ENCODE measurements at places on chromosomes 11 and 22.

DNA sequence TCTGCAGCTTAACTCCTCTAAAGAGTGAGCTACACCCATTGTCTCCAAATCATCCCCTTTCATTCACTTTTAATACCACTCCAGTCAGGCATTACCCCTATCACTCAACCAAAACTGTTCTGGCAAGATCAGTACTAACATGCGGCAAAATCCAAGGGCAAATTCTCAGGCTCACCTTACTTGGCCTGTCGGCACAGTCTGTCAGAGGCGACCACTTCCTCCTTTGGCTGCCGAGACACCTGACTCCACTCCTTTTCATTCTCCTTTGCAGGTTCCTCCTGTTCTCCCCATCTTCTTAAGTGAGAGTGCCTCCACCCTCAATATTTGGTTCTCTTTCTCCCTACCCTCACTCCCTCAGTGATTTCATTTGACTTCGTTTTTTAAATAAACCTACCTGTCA, 4.2 kb downstream of the C11orf91 start:
- DNase-seq = no peak

DNA sequence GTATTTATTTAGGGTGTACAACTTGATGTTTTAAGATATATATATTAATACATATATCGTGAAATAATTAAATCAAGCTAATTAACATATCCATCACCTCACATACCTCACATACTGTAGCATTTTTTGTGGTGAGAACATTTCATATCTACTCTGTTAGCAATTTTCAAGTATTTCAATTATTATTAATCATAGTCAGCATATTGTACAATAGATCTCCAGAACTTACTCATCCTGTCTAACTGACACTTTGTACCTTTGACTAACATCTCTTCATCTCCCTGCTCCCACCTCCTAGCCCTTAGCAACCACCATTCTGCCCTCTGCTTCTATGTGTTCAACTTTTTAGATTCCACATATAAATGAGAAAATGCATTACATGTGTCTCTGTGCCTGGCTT, 108.4 kb downstream of the BARX2 start:
- DNase-seq = no peak

DNA sequence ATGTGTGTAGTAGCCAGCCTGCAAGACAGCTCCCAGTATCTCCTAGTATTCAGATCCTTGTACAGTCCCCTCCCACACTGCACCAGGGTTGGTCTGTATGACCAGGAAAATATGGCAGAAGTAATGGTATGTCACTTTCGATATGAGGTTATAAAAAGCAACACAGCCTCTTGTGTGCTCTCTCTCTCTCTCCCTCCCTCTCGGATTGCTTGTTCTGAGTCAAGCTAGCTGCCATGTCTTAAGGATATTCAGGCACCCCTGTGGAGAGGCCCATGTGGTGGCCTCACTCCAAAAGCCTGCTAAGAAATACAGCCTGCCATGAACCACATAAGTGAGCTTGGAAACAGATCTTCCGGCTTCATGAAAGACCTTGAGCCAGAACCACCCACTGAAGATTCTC, 25.4 kb downstream of the FXYD6 start:
- DNase-seq = no peak

DNA sequence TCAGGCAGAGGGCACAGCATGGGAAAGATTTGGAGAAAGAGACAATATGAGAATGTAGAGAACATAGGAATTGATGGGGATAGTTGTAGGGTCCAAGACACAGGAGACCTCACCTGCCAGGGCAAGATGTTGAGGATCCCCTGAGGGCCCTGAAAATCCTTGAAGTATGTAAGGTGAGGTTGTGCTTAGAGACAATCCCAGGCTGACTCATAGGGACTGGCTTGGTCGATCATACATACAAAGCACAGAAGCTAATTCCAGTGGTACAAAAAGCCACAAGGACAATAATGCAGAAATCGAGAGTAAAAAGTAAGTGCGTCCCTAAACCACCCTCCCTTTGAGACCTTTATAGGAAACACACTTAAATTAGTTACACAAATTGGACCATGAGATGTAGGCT, 468.2 kb downstream of the MIAT start:
- no peak for DNase-seq

DNA sequence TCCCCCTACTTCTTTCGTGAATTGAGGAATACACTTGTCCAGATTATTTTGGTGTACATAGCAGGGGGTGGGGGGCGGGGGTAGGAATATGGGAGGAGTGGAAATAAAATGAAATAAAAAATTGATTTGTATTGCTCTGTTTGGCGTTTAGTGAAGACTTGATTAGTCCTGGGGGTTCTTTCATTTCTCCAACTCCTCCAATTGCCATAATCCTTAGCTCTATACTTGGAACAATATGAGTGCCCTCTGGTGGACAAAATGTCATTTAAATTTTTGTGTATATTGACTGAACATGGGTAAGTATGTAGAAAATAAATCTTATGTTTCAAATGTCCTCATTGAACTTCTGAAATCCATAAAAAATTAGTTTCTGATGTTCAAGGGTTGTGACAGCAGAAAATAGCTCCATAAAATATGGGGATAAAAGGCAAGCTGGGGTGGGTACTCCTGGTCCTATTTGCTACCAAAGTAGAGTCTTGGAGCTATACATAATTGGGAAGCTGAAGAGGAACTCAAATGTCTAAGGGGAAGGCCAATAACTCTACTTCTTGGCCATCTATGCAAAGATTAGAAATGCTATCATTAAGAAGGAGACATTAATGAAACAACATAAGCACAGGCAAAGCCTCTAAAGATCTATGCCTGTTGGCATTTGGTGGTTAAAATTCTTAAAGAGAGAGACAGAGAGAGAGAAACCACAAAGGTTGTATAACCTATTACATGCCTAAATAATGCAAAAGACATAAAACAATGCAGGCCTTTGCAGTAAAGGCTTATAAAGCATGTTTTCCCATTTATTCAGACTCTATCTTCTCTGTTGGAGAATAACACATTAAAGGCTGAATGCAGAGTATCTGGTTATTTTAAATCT, 421.6 kb downstream of the METTL15 start:
- no peak for DNase-seq

DNA sequence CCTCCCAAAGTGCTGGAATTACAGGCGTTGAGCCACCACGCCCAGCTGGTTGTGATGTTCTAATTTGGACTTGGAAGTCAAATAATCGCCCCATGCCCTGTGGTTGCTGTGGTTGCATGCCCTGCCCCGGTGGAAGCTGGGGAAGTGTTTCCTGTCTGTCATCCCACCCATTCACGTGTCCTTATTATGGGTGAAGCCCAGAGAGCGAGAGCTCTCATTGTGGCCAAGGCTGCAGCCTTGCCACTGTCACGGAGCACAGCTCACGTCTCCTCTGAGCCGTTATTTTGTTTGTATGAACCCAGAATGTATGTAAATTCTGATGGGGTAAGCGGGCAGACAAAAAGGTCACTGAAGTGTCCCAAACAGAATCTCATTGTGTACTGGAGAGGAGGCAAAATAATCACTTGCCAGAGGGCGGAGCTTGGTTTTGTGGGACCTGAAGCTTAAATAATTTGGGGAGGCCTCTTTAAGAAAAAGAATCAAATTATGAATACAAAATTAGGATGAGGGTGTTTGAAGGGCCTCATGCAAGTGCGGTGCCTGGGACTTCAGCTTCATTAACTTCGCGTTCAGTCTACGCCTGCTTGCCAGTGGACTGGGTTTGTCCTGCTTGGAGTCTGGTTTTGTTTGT, 25.8 kb upstream of the TREH start:
- DNase-seq = no peak

GRCh38 chr11:69646493-69647389, 5.8 kb downstream of the CCND1 start:
- no peak for DNase-seq

DNA sequence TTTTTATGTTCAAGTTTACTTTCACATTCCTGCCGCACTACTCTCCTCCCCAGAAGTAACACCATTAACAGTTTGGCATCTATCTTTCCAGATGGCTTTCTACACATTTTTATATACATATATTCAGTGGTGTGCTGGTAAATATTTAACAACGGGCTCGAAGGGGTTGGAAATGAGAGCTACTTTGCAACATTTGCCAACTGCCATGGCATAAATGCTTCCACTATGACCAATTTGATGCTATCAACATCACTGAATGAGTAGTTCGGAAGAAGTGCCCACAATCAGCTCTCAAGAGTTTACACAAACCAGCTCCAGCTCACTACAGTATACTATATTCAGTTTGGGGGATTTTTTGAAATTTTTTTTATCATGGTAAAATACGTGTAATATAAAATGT, 55.2 kb downstream of the RELT start:
- no peak for DNase-seq

DNA sequence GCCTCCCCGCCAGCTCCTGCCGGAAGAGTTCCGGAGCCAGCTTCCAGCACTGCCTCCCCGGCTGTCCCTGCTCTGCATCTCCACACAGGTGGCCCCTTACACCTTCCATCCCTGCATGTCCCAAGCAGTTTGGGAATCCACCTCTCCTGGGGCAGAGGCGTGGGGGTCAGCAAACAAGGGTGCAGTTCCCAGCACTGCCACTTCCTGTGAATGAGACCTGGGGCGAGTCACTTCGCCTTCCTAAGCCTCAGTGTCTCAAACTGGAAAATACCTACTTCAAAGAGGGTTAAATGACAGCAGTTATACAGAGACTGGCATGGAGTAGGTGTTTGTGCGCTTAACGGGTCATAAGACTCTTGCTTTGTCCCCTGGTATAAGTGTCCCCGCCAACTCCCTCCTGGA, 5.2 kb downstream of the CYTH4 start:
- DNase-seq = no peak

- DNase-seq = no peak
These were observed 6.7 kb upstream of the CAPRIN1 start for GRCh38 chr11:34044664-34045485.

- no peak for DNase-seq
These were observed 279.5 kb downstream of the ST3GAL4 start for GRCh38 chr11:126634963-126635362.

- DNase-seq = no peak
These were observed 33.4 kb upstream of the CTTN start for GRCh38 chr11:70364745-70365543.

DNA sequence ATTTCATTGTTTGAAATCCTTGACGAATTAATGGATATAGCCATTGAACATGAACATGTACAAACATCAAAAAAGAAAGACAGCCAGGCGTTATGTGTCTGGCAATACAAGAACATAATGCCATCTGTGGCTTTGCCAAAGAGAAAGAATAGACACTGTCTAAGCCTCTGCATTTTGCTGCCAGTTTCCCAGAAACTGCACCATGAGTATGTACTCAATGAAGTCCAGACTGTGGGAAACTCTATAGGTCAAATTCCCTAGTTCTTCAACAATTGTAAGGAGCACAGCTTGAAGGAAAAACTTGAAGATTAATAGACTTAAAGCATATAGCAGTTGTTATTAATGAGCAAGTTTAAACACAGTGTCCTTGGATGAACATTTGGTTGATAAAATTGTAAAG, 71.3 kb downstream of the BBOX1 start:
- no peak for DNase-seq

- DNase-seq = no peak
These were observed 2.0 kb downstream of the MOGAT2 start for GRCh38 chr11:75719340-75720239.
